ENCODE measurements at places on chromosomes 7 and 10.

GRCh38 chr7:91504919-91505318 is 240.7 kb downstream of the FZD1 start:
- no peak for DNase-seq

GRCh38 chr7:42893346-42894240 is 18.3 kb downstream of the C7orf25 start:
- DNase-seq: no peak

- DNase-seq: no peak
Measured at GRCh38 chr10:5937016-5937415, 40.3 kb downstream of the IL15RA start.

DNA sequence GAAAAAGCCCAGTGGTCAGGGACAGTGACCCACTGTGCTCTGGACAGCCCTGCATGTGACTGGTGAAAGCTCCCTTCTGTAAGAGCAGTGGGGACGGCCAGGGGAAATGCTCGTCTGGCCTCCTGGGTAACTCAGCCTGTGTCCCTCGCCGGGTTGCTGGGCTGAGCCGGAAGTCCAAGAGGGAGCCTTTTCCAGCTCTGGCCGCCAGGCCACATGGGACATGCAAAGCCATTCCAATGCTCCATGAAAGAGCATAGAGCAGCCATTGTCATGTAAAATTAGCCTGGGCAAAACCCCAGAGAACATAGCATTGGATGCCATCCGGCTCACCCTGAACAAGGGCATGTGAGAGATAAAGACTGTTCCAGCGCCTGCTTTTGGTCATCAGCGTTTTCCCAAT is 64.9 kb upstream of the ADRB1 start:
- DNase-seq: no peak

- DNase-seq: no peak
Measured at GRCh38 chr7:118052336-118052735, 131.6 kb upstream of the LSM8 start.

- DNase-seq: no peak
Measured at GRCh38 chr10:8056871-8057331, 2.4 kb downstream of the GATA3 start.

- no peak for DNase-seq
Measured at GRCh38 chr10:124339119-124340032, 79.3 kb downstream of the OAT start.

DNA sequence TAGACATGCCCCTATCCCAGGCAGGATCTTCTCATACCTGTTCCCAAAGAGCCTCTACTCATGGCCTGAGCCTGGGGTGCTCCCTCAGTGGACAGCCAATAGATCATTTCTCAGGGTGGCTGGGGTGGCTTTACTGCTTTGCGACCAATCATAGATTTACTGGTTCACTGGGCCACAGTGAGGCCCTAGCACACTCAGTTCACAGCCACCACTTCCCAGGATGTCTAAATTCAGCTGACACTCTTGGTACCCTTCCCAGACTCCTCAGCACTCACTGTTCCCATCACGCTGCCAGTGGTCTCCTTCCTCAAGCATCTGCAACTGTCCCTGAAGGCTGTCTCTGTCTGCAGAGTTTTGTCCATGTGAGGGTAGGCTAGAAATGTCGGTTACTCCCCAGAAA is 50.6 kb downstream of the ARHGAP22 start:
- no peak for DNase-seq

DNA sequence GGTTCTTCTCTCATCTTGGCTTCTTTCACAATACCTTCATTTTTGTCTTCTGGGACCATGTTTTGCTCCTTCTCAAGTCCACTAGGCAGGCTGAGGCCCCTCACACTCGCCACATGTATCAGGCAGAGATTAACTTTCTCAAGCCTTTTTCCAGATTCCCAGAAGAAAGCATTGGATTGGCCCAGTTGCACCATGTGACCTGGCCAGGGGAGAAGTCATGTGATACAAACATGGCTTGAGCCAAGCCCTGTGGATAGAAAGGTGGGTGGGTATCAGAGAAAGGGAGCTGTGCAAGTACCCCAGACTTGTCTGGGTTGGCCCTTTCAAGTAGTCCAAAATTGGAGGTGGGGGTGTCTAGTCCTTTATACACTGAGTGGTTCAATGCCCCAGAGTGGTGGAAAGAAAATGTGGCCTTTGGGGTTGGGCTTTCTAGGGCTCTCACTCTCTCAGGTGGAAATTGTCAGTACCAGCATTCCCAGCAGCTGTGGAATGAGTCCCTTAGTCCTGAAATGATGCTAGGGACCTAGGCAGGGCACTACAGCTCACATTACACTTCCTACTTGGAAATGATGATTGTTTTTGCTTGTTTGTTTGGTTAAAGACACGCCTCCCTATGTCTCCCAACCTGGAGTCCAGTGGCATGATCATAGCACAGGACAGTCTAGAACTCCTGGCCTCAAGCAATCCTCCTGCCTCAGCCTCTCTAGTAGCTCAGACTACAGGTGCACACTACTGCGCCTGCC is 36.9 kb upstream of the C10orf67 start:
- no peak for DNase-seq

DNA sequence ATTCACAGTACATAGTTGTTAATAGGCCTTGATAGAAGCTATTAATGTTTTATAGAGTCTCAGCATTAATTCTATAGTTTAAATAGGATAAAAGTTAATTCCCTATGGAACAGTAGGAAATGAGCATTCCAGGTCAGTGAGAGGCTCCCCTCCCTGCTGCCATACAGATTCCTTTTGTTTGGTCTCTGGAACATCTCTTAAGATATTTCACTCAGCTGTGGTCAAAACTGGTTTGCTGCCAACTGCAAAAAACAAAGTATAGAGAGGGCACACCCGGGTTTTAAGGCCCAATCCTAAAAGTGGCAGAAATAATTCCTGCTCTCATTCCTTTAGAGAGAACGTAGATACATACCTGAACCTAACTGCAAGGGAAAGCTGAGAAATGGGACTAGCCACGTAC is 51.3 kb downstream of the MDFIC start:
- DNase-seq: no peak
